ENCODE measurements at places on chromosomes 1 and 21.

DNA sequence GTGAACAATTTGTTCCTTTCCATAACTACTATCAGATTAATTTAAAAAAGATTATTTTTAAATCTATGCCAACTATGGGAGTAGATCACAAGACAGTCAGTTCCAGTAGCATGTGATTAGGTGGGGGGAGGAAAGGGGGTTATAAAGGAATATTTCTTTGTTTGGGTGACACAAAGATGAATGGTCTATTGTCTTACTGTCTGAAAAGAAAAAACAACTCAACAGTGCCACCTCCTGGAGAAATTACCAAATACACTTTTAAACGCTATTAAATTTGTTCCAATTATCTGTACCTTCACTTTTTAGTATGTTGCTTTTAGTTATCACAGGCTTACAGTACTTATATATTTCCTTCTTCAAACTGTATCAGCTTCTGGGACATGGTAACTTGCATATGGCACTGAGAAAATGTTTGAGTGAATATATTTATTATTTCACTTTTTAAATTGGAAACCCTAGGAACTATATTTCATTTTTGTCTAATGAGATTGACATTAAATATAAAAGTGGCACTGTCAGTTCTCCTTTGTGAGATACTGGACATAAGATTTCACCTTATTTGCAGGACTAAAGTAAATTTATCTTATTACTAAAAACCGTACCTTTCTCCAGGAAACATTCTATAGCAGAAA is 1.7 kb upstream of the SORT1 start:
- no peak for DNase-seq

DNA sequence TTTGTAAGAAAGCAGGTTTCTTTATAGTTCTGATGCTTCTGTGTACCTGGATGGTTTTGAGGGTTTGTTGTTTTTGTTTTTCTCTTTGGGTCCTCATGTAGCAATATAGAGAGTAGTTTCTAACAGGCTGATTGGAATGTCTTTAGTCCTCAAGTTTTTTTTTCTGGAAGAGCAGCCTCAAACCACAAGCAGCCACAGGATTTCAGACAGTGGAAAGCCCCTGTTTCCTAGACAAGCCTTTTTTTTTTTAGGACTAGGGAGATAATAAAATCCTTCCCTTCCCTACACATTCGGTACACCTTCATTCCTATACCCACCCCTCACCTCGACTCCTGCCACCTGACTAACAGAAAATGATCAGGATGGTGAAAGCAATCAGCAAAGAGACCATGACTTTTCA is 47.6 kb downstream of the ACP6 start:
- no peak for DNase-seq

DNA sequence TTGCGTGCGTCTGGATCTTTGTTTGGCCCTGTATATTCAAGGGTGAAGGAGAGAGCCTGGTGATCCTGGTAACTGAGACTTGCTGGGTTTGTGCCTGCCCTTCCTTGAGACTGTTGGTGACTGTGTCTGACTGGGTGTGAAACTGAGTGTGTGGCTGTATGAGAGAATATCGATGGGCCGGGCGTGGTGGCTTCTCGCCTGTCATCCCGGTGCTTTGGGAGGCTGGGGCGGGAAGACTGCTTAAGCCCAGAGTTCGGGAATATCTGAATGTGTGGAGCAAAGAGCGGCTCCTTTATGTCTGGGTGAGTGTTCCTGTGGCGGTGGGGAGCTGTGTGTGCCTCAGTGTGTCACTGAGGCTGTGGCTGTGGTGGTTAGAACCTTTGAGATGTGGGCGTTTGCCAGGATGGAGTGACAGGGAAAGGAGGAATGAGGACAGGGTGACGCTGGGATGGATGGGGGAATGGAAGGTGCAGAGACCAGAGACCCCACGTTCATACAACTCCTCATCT is 2.7 kb upstream of the MARCKSL1 start:
- no peak for DNase-seq

- no peak for DNase-seq
Measured at GRCh38 chr1:101316799-101317198, 80.0 kb downstream of the S1PR1 start.

DNA sequence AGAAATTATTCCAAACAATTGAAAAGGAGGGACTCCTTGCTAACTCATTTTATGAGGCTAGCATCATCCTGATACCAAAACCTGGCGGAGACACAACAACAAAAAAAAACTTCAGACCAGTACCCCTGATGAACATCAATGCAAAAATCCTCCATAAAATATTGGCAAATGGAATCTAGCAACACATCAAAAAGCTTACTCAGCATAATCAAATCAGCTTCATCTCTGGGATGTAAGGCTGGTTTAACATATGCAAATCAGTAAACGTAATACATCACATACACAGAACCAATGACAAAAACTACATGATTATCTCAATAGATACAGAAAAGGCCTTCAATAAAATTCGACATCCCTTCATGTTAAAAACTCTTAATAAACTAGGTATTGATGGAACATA is 440.1 kb downstream of the NUF2 start:
- DNase-seq: no peak

DNA sequence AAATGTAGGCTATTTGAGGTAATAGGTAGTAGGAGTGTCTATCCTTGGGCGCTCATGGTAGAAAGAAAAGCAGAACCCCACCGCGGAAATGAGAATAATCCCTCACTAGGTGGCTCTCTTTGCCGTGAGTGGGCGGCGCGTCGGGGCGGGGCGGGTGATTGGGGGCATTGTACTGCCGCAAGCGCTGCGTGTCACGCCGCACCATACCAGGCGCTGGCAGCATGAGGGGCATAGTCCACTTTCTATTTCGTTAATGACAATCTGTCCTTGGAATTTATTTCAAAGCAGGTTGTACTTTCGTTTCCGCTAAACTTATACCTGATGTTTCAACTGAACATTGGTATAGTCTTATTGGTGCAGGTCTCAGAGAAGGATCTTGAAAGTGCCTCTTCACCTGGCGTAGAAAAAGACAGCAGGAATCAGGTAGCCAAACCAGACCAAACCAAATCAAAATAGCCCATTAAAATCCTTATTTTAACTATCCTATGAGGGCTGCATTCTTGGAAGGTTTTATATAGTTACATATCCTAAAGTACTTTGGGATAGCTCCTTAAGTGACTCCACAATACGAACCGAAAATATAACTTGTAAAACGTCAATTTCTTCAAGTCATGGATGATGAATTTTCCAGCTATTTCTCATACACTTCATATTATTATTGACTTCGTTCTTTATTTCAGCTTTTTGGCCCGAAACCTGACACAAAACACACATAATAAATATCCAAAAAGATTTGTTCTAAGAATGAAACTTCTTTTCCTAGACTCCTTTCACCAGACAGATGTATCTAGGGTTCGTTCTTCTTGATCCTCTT is 1.9 kb upstream of the SMG7 start:
- peak; percentile 59 for DNase-seq

DNA sequence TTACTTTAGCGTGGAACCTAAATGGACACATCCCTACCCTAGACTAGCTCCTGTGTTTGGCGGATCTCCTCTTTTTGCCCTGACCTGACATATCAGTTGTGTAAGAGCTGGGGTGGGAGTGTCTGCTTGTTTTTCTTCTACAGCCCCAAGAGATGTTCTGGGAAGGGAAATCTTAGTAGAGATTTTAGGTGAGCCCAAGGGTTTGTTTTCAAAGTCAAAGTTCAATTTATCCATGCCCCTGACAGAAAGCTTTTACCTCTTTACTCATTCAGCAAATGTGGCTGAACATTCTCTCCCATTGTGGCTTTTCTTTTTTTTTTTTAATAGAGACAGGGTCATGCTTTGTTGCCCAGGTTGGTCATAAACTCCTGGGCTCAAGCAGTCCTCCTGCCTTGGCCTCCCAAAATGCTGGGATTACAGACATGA is 7.3 kb upstream of the TARS2 start:
- no peak for DNase-seq

- DNase-seq: no peak
Measured at GRCh38 chr1:244368279-244368678, 83.4 kb downstream of the ADSS2 start.

DNA sequence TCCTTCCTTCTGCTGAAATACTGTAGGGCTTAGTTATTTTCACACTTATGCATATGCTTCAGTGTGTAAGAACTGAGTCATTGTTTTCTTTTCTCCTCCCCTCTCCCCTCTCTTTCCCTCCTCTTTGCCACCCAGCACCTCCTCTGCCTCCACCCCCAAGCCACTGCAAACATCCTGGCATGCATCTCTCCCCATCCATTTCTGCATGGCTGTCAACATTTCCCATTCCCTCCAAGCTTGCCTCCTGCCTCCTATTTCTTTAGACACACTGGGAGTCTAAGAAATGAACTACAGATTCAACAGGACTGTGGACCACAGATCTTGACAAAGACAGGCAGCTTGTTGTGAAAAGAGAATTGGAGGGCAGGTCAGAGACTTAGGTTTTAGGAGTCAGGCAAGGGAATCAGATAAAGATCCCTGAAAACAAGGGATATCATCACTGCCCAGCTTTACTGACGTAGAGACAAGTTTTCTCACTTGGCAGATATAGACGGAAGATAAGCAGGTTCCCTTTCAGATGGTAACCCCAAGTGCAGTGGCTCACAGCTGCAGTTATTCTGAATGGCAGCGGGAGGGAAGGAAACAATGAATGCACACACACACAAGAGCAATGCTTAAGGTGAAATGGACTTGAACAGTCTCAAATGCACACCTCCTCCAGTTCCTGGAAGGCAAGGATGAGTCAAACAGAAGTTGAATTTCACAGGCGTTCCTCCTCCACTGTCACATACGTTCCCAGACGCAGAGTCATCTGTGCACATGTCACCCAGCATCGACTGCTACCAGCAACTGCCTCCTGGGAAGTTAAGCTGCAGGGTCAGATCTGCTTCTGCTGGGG is 56.1 kb downstream of the HIVEP3 start:
- no peak for DNase-seq

DNA sequence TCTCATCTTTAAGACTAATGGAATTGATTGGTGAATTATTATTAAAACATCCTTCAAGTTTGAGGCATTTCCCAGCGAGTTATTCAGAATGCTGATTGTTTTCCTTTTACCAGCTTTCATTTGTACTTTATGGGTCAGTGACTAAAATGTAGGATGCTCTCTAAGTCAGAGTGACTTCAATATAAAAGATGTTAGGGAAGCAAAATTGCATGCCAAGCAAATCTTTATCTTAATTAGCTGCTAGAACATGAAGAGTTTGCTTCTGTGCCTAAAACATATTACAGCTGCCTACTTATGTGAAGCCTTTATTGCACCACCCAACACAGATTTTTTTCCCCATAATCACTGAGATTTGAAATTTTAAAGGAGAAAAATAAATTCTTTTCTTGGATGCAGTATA is 79.8 kb upstream of the CYYR1 start:
- no peak for DNase-seq

DNA sequence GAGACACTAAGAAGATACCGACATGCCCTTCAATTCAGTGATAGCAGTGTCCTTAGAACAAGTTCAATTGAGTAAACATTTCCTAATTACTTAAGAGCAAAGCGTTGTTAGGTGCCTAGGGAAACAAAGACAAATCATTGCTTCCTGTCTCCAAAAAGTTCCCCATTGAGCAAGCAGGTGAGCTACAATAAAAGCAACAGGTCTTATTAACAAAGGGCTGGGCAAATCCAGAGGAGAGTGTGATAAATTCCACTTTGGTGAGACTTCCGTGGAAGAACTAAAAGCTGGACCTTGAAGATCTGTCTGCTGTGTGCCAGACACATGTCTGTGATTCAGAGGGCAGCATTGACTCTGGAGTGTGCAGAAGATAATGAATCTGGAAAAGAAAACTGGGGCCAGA is 1.9 kb upstream of the TUT4 start:
- DNase-seq: no peak

DNA sequence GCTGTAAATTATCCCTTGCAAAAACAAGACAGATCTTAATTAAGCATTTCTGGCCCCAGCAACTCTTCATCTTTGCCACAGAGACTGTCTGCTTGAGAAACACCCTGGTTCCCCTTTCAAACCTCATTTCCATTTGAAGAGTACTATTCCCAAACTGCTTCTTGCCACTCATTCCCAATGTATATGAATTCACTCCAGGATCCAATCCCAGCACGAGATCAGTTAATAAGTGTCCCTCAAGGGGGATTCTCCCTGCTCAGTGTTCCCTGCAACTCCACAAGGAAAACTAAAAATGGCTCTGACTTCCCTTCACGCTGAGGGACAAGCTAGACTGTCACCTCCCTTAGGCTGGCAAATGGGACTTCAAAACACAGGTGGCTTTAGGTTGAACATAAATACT is 173.2 kb downstream of the SIPA1L2 start:
- DNase-seq: no peak
